Eye (tissue), 1 donor: ENCODE measurements at places on chromosomes 1 and 21.

DNA sequence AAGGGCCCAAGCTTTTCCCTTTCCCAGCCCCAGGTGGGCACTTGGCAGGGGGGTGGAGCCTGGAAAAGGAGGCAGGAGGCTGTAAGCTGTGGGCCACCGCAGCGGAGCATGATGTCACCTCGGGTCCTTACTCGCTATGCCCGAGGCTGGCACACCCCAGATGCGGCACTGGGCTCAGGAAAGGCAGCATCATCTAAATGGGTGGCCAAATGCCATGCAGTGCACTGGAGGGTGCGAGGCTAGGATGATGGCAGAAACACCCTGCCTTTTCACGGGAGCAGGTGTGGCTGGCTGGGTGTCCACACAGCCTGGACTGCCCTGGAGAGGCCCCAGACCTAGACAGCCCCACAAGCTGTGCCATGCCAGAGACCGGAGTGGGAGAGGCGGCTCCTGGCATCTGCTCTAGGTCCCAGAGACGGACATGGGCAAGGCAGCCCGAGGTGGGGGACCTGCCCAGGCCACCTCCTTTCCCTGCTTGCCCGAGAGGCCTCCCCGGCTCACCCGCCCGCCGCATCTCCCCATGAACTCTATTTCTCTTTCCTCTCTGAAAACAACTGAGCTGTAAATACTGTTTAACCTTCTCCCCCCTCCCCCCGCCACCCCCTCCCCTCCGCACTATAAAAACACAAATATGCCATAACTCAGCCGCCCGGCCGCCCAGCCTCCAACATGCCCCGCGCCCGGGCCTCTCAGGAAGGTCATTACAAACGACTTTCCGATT, 124.7 kb downstream of the CASZ1 start:
- peak; percentile 74 for DNase-seq

GRCh38 chr1:40385437-40386358, 12.2 kb downstream of the SMAP2 start:
- peak; percentile 38 for DNase-seq

- DNase-seq, result peak; percentile 28
Measured at GRCh38 chr1:236284291-236284721, 2.5 kb upstream of the ERO1B start.

- DNase-seq, result no peak
Measured at GRCh38 chr1:10583641-10584040, 108.9 kb downstream of the PEX14 start.

- DNase-seq, result peak; percentile 65
Measured at GRCh38 chr1:240888039-240888786, 276.3 kb upstream of the GREM2 start.

GRCh38 chr1:233368106-233368788, 40.7 kb downstream of the MAP3K21 start:
- DNase-seq, result no peak

DNA sequence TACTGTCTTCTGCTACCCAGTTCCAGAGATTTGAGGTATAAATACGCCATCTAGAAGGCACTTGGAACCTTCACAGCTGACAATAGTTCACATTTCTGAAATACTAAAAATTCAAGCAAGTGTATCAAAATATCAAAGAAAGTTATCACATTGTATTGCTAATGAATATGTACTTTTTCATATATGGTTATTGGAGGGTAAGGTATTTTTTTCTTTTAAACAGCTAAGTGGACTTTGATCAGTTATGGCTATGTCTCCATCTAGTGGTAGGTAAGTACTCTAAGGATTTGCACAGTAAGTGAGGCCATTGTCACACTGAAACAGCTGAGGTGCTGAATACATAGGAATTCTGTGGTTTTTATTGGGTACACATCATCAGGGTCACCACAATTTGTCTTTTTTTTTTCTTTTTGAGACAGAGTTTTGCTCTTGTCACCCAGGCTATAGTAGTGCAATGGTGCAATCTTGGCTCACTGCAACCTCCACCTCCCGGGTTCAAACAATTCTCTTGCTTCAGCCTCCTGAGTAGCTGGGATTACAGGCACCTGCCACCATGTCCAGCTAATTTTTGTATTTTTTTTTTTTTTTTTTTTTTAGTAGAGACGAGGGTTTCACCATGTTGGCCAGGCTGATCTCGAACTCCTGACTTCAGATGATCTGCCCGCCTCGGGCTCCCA, 49.1 kb upstream of the CR2 start:
- peak; percentile 75 for DNase-seq

- peak; percentile 42 for DNase-seq
Measured at GRCh38 chr1:63277195-63278192, 44.9 kb upstream of the FOXD3 start.

DNA sequence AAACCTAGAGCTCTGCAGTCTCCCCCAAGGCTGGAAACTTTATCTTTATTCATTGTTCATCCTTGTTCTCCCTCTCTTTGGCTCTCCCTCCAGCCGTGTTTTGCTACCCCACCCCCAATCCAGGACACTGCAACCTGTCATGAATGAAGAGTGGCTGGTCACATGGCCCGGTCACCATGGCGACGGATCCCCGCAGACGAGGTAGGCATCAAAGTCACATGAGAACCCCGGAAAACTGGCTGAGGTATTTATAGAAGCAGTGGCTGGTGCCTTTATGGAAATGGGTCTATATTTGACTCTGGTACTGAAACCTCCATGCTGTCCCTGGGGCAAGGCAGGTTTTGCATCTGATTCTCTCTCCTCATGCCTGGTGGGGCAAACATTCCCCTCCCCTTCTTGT, 13.4 kb upstream of the SLC6A17 start:
- peak; percentile 89 for DNase-seq

- peak; percentile 49 for DNase-seq
Measured at GRCh38 chr1:178060789-178061556, 32.9 kb upstream of the RASAL2 start.

GRCh38 chr1:38609166-38610025, 250.2 kb downstream of the RRAGC start:
- DNase-seq, result no peak

DNA sequence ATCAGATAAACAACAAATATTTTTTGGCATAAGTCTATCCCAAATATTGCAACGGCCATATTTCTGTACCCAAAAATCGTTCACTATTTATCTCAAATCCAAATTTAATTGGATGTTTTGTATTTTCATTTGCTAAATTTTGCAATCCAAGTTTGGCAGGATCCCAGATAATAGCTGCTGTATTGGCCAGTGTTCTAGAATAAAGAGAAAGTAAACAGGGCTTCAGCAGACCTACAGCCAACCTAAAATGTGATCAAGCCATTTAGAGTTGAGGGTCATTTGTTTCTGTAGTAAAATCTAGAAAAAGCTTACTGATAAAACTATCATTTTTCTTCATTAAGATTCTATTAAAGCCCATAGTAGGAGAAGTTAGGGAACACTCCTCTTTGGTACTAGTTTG, 506.6 kb upstream of the PTBP2 start:
- no peak for DNase-seq

- DNase-seq, result peak; percentile 66
Measured at GRCh38 chr1:1359308-1359663, 931 bp upstream of the MXRA8 start.

- DNase-seq, result no peak
Measured at GRCh38 chr1:160032165-160032820, 503 bp upstream of the PIGM start.

DNA sequence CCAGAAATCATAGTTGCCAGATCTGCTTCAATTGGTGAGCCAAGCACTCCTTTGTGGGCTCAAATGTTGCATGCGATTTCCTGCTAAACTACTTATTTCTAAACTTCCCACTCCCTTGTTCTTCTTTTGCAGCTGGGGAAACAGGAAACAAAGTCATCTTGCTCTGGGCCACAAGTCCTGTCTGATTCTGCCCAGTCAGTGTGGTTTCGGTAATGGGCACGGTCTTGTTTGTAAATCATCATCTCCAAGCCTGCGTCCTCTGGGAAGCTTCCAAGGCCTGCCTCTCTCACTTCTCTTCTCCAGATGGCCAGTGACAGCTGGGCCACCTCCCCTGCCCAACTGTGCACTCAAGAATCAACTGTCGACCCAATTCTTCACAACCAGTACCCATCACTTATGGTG, 4.4 kb downstream of the S100A8 start:
- DNase-seq, result no peak

- no peak for DNase-seq
Measured at GRCh38 chr1:2611621-2612437, 21.0 kb downstream of the MMEL1 start.

- DNase-seq, result no peak
Measured at GRCh38 chr1:24535021-24535424, 20.9 kb upstream of the NCMAP start.

DNA sequence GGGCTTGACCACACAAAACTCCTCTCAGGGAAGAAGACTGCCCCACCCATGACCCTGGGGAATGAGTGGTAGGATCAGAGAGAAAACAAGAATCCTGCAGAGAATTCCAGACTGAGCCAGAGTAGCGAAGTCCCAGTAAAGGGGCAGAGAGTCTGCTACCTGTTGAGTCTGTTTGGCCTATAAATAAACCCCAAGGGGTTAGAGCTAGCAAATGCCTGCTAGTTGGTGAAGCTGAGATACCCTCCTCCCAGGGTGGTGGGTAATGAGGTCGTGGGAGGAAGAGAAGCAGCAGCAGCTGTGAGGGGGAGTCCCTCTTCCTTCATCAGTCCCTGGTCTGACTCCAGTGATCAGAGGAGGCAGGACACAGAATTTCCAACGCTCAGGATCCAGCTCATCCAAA, 2.5 kb downstream of the TRAF3IP3 start:
- no peak for DNase-seq

GRCh38 chr1:156359249-156359648, 9.8 kb upstream of the RHBG start:
- no peak for DNase-seq

- no peak for DNase-seq
Measured at GRCh38 chr1:116560704-116561490, 9.9 kb downstream of the CD58 start.
